RWPE1 (cell line): ENCODE measurements at places on chromosomes 2 and 18.
A peak's percentile ranks its signal among the peaks of the same experiment; 100 is the strongest.

- no peak for DNase-seq
Measured at GRCh38 chr2:198004921-198005829, 200.8 kb downstream of the PLCL1 start.

GRCh38 chr18:55427951-55428350 lies 160.0 kb downstream of the TCF4 start:
- DNase-seq: no peak

- DNase-seq: peak; percentile 25
Measured at GRCh38 chr2:76197842-76198448, 487.2 kb upstream of the GCFC2 start.

DNA sequence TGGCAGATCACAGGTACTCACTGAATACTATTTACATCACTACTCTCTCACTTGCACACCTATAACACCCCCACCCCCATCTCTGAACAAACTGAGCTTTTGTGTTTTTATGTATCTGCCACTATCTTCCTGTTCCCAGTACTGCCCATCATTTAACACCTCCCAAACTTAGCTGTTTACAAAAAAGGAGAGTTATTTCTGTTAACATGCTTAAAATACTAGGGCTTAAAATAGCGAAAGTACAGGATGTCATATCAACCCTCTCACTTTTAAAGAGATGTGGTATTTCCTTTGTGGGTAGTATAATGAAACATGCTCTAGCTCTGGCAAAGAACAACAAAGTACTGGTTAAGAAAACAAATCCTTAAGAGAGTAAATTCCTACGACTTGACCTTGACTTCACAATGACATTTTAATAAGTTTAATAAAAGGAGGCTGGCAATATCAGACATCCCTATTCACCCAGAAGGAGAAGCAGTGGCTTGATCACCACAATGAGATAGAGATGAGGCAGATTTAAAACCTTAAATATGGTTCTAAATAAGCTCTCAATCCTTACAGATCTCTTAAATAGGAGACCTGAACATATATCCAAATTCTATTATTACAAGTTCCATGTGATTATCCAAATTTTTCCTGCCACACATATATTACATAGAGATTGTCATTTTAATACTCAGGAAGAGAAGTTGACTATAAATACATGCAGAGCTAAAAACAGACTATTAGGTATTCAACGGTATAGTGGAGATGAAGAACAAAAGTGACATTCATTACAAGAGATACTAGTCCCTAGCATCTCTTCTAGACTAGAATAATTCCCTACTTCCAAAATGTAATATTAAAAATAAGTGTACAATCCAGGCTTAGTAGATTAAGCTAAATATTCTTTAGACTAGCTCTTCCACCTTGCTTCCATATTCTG lies 36.9 kb downstream of the TRAK2 start:
- no peak for DNase-seq

DNA sequence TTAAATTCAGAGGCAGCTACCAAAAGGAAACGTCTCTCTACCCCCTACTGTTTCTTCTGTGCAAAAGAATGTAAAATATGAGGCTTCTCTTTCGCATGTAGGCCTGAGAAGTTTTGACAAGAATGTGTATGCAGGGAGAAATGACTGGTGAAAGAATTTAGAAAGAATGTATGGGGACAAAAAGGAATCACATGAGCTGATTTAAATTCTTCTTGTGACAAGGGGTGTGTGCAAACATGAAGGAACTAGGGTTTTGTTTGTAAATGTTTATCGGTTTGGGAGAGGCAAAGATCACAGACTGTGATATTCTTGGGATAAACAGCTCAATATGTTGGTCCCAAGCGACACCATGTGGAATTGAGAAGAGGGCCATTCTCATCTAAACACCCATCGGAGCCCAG lies 345.2 kb upstream of the VRK2 start:
- no peak for DNase-seq

- DNase-seq: peak; percentile 95
Measured at GRCh38 chr2:66495788-66496640, 61.1 kb downstream of the MEIS1 start.

GRCh38 chr2:1664076-1664605 lies 80.2 kb downstream of the PXDN start:
- no peak for DNase-seq

GRCh38 chr2:203195331-203196036 lies 43.3 kb upstream of the CYP20A1 start:
- no peak for DNase-seq

DNA sequence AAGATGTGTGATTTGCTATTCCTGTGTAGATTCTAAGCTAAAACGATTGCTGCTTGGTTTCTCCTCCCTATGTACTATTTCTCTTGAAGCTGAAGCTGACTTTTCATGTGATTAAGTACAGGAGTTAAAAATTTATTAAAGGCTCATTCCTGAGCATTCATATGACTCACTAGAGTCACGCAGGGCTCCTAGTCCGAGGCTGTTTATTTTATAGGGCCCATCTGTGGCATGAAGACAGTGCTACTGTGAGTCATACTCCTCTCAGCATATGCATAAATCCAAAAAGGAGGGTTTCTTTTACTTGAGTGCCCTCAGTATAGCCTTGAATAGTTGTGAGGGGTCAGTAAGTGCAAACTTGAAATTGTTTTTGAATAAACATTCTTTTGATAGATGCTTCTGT lies 378.8 kb downstream of the PTPRM start:
- DNase-seq: peak; percentile 57

- DNase-seq: no peak
Measured at GRCh38 chr2:150876251-150876950, 385.3 kb downstream of the RBM43 start.

GRCh38 chr2:132642415-132642814 lies 27.6 kb downstream of the LYPD1 start:
- DNase-seq: no peak

DNA sequence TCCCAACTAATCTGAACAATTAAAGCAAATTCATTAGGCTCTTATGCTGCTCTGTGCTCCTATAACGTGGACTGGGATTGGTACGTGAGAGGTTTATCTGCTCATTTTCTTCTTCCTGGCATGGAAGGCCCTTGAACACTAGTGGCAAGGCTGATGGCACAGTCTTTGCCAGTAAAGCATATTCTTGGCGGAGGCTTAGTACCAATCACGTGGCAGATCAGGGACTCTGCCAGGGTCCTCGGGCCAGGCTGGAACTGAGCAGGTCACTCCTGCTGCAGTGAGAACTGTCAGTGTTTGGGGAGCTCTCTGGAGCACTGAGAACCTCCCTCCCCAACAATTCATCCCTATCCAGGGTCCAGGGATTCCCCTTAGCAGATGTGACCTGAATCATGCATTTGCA lies 3.7 kb upstream of the ALPK2 start:
- no peak for DNase-seq

GRCh38 chr2:109208071-109208950 lies 79.3 kb downstream of the SH3RF3 start:
- DNase-seq: no peak
